ENCODE measurements at places on chromosomes 7 and 10.

GRCh38 chr10:104337985-104338735 lies at the start of gene ITPRIP:
Gene ITPRIP (minus strand): TSS chr10:104338465. CDS start chr10:104316051, 22,414 bp downstream.
- peak; percentile 56 for DNase-seq

DNA sequence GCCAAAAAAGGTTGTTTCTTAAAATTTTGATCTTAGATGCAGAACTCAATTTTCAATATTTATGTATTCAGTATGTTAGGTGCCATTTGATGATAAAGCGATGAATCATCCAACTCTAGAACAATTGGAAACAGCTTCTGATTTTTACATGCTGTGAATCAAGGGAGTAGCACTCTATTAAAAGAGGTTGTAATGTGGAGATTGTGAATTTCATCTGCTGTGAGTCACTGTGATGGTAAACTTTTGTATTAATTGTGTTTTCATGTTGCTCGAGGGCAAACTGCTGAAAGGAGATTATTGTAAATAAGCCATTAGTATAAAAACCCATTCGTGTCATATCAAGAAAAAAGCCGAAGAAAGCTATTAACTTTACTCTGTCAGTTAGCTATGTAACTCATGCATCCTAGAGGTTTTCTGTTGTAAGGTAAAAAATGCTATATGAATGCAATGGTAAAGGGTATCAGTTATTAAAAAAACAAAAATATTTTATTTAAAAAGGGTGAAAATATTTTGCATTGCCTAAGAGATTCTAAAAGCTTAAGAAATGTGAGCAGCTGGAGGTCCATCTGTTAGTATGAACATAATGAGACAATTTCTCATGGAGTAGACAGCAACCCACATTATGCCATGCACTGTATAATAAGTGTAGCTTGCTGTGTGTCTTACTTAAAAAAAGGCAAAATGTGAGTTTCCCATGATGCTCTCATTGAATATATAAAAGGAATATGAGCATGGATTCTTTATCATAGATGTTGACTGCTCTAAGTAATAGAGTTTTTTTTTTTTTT lies 511.0 kb upstream of the PCDH15 start:
- DNase-seq = no peak

GRCh38 chr10:73974309-73974946 lies 23.5 kb upstream of the VCL start:
- no peak for DNase-seq

DNA sequence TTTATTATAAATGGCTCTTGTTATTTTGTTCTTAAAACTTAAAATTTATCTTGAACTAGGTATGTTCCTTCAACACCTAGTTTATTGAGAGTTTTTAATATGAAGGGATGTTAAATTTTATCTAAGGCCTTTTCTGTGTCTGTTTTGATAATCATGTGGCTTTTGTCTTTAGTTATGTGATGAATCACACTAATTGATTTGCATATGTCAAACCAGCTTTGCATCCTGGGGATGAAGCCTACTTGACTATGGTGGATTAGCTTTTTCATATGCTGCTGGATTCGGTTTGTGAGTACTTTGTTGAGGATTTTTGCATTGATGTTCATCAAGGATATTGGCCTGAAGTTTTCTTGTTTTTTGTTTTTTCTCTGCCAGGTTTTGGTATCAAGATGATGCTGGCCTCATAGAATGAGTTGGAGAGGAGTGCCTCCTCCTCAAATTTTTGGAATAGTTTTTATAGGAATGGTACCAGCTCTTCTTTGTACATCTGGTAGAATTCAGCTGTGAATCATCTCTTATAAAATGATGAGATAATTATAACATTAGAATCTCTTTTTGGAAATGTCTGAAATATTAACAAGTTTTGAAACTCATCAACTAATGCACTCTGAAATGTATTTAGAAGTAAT lies 78.7 kb upstream of the AGR3 start:
- no peak for DNase-seq

GRCh38 chr7:82506702-82507101 lies 63.1 kb upstream of the CACNA2D1 start:
- DNase-seq = no peak

Data from cerebellar cortex (tissue), 1 donor.